ENCODE measurements at places on chromosomes 5 and 9.

GRCh38 chr5:76771705-76772405 is 47.0 kb upstream of the F2RL1 start:
- no peak for DNase-seq

- no peak for DNase-seq
These were observed 15.3 kb upstream of the GRIN3A start for GRCh38 chr9:101753716-101754115.

- DNase-seq, result no peak
These were observed 7.6 kb upstream of the GBGT1 start for GRCh38 chr9:133171161-133171961.

DNA sequence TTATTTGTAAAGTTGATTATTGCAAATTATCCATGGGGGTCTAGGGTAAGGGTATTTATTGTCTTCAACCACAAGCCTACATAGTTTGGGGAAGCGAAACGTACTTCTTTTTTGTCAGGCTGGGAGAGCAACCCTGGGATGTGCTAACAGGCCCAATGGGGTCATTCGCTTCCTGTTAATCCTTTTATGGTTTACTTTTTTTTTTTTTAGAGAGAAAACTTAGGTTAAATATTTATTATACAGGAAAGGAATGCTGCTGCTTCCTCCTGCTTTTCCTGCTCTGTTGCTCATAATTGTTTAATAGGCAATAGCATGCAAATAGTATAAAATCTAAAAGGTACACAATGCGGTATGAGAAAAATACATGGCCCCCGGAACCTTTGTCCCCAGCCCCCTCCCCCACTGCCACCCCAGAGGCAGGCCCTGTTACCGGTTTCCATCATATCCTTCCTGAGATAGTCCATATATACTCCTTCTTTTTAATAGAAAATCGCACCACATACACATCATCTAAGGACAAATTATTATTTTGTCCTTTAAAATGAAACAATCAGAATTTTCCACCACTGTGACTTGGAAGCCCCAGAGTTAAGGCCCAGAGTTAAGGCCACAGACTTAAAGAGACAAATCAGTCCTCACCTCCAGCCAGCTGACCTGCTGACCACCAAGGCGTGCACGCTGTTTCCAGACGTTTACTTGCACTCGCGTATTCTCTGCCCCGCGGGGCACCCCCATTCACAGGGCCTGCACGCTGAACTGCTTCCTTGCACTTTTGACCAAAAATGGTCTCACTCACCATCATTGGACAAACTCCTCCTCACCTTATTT is 83.9 kb downstream of the NDFIP1 start:
- DNase-seq, result no peak

GRCh38 chr5:16582081-16582480 is 34.7 kb downstream of the RETREG1 start:
- DNase-seq, result no peak

DNA sequence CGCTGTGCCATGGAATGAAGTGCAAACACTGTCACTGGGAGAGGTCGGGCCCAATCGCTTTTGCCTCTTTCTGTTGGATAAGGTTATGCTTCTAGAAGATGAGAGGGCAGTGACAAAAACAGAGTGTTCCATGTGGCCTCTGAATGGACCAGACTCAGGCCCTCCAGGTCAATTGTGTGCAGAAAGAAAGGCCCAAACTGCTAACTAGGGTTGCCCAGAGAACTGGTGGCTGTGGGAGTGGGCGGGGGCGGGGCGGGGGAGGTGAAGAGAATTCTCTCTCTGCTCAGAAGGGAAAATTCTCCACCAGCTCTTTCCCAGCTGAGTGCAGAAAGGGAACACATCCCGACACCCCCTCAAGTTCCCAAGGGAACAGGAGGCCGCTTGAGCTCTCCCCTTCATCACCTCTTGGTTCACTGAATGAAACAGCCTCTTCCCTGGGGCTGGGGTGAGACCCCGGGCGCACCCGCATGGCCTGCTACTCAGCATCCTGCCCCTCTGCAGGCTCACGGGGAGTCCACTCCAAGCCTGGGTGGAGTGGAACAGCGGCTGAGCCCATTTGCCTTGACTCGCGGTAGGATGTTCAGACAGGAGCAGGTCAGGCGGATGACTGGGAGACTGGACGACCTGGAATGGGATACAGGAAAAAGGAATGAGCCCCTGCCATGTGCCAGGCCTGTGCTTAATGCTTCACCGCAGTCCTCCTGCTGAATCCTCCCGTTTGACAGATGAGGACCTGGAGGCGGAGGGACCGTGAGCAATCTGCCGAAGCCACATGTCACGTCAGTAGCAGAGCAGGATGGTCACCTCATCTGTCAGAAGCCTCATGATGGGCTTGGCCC is 93.8 kb upstream of the FANCC start:
- no peak for DNase-seq

DNA sequence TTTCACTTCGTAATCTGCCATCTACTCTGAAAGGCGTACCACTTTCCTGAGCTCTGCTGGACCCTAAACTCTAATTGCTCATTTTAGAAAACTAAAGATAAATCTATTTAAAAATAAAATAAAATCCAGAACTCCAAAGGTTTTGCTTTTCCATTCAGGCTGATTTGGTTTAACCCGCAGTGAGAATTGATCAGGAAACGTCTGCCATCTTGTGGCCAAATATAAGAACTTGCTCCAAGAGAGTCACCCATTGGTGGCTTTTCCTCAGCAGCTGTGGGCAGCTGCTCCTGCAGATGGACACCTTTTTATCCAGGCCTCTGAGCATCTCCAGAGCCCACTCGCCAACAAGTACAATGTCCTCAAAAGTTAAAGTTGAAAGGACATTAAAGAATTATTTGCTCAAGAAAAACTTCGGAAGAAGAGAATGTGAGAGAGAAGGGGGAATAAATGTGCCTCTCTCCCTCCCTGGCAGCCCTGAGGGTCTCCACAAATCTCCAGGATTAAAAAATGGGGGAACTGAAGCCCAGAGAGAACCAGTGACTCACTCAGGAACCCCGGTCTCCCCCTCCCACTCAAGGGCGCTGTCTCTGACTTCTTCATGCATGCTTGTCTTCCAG is 4.1 kb downstream of the SAXO1 start:
- no peak for DNase-seq

- no peak for DNase-seq
These were observed 205.2 kb downstream of the PIK3R1 start for GRCh38 chr5:68420476-68421344.

- no peak for DNase-seq
These were observed 7.1 kb downstream of the CCDC69 start for GRCh38 chr5:151216781-151217180.

DNA sequence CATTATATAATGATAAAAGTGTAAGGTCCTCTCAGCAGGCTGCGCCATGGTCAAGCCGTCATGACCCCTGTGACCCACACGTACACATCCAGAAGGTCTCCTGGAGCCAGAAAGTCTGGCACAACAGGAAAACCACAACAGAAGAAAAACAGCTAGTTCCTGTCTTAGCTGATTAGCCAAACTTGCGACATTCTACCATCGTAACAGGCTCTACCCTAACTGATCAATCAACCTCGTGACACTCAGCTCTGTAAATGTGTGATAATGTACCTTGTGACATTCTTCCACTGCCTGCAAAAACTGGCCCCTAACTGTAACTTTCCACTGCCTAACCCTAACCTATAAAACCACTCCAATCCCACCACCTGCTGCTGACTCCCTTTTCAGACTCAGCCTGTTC is 316.4 kb upstream of the TUSC1 start:
- no peak for DNase-seq

DNA sequence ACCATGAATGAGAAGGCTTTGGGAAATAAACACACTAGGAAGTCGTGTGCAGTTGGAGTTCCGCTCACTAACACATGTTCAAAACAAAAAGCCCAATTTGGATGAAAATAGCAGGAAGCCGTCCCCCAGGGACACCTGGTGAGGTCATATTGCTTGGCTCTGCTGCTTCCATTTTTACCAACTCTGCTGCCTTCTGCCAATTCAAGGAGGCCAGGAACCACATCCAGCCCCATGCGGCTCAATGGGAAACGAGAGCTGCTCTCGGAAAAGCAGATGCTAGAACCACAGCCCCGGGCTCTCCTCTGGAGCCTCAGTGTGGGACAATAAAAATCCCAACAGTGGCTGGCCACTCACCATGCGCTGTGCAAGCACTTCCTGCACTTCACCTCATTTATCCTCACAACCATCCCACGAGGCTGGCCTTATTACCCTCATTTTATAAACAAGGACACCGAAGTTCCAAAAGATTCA is 13.4 kb downstream of the ADAM19 start:
- DNase-seq, result no peak

- DNase-seq, result no peak
These were observed 197.2 kb downstream of the COX7C start for GRCh38 chr5:86814907-86815306.

- no peak for DNase-seq
These were observed 15.4 kb downstream of the FBXL17 start for GRCh38 chr5:108366500-108366899.

DNA sequence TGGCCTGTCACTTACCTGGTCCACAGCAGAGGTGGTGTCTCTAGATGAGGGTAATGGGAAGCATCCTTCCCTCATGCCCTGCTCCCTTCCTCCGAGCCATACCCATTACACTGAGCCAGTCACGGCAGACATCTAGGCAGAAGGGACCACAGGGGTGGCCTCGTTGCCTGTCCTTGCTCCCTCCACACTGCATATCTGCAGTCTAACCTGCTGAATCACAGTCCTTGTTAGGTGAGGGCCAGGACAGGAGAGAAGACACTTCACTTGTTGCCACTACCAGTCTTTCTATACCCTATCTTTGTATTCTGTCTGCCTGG is 18.4 kb upstream of the SPINK4 start:
- no peak for DNase-seq

- DNase-seq, result no peak
These were observed 221.7 kb downstream of the DIRAS2 start for GRCh38 chr9:90420768-90421513.

- DNase-seq, result no peak
These were observed 284.5 kb downstream of the SPATA31D1 start for GRCh38 chr9:82273121-82273520.

DNA sequence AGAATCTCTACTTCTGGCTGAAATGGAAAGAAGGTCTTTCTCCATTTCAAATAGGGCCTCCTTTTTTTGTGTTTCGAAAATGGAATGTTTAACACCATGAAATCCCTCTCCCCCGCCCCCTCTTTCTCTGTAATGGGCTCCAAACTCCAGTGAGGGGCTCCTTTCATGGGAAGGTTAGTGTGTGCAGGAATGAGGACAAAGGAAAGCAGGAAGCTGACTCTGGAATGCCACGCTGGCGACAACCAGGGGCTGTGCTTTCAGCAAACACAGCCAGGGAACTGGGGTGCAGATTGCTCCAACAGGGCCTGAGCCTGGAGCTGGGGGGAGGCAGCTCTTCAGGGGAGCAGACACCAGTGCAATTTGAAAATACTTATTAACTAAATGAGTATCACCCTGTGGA is 82.8 kb downstream of the CRB2 start:
- DNase-seq, result no peak

- DNase-seq, result peak; percentile 22
These were observed 1.6 kb upstream of the HAPLN1 start for GRCh38 chr5:83721953-83722901.

Measured in stimulated activated naive CD8-positive, alpha-beta T cell treated with anti-CD3 and anti-CD28 coated beads, Interleukin-15, Interleukin-2, amounts not matched to agents 100 U/mL and 50 U/mL, for 24 hours (primary cell).